ENCODE measurements at places on chromosomes 11 and 22.

GRCh38 chr11:111399187-111400031 is 20.3 kb upstream of the POU2AF1 start:
- DNase-seq, result no peak

DNA sequence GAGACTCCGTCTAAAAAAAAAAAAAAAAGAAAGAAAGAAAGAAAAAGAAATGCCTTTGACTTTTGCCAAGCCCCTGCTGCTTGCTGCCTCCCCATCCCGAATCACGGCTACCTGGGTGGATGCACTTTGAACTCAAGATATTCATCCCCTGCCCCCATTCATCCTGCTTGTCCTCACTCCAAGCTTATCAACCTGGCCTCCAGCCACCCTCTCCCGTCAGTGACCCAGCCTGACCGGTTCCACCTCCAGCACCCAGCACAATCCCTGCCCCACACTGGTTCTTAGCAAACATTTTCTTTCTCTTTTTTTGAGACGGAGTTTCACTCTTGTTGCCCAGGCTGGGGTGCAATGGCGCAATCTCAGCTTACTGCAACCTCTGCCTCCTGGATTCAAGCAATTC is 44.4 kb downstream of the CYTH4 start:
- DNase-seq, result no peak

- no peak for DNase-seq
Observed at GRCh38 chr11:81869351-81870065, 864.2 kb downstream of the FAM181B start.

GRCh38 chr11:69694781-69695180 is 9.0 kb downstream of the FGF19 start:
- no peak for DNase-seq
